ENCODE measurements at places on chromosomes 7 and 10. TPM values are rescaled to one million over a fixed set of nuclear protein-coding genes. Genes with fewer than 3 reads are reported as not detected.

GRCh38 chr7:1466524-1467271 lies 7.4 kb upstream of the MICALL2 start:
- no peak overlapping the region for H3K4me3 ChIP-seq
- peaks cover 8% of the 10 kb centered on the region for H3K36me3 ChIP-seq
- no peak for DNase-seq
- peak overlapping the region; percentile 89 for H3K27ac ChIP-seq

DNA sequence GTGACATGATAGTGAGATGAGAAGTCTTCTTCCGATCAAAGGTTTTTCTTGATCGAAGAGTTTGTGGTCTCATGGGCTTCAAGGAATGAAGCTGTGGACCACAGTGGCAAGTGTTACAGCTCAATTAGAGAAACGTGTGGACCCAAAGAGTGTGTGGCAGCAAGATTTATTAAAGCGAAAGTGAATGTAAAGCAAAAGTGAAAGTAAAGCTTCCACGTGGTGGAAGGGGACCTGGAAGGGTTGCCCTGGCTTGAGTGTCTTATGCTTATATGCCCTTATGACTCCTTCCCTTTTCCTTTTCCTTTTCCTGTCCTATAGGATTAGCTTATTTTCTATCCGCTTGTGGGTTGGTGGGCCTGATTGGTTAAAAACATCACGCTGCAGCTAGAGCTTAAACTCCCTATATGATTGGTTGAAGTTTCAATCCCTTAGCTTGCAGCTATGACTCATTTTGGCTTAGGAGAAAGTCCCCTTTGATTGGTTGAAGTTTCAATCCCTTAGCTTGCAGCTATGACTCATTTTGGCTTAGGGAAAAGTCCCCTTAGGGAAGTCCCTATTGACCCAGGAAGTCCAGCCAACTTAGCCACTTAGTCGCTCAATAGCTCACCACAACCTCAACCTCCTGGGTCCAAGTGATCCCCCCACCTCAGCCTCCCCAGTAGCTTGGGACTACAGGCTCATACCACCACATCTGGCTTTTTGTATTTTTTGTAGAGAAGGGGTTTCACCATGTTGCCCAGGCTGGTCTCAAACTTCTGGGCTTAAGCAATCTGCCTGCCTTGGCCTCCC lies 34.7 kb downstream of the MRPS24 start:
- no peak overlapping the region for H3K4me3 ChIP-seq
- H3K27me3 ChIP-seq = no peaks in the 10 kb centered on the region
- no peaks in the 10 kb centered on the region for H3K4me1 ChIP-seq
- H3K36me3 ChIP-seq = no peaks in the 10 kb centered on the region
- no peak overlapping the region for H3K27ac ChIP-seq

SYT15 gene
- total RNA-seq = 3.8 TPM

UNC5B gene
- total RNA-seq = 0.80 TPM

PRF1 gene
- total RNA-seq = 2.2 TPM
